ENCODE measurements at places on chromosomes 16 and 17.

GRCh38 chr16:1723450-1724147 is 17.6 kb downstream of the MAPK8IP3 start:
- DNase-seq, result no peak

- no peak for DNase-seq
These were observed 47.9 kb upstream of the MAP3K14 start for GRCh38 chr17:45364531-45365390.

GRCh38 chr17:47238321-47239010 is 15.2 kb upstream of the ITGB3 start:
- DNase-seq, result no peak

DNA sequence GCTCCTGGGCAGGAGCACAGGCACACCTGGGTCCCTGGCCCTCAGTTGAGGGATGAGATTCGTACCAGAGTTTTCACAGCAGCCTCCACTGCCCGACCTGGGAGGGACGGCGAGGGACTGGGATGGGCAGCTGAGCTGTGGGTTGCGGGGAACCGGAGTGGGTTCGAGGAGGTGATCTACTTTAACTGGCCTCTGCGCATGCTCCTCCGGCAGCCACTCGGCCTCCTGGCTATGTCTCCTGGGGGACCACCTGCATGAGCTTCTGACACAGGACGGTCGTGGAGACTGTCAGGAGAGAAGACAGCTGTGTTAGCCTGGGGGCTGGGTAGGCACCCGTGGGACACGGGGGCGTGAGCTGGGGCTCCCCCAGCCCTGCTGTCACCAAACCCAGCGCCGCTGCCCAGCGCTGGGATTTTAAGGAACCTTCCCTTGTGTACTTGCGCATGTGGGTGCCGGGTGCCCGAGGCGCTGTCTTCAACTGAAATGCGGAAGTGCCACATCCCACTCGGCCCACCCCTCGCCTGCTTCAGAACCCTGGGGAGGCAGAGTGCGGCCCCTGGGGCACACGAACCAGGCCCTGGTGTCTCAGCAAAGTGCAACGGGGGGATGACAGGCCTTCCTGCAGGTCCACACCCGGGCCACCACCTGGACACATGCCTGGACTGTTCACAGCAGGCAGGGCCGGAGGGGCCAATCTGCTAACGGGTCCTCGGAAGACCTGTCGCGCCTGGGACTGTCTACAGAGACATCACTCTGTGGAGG is 36.4 kb downstream of the SLC7A5 start:
- DNase-seq, result no peak

DNA sequence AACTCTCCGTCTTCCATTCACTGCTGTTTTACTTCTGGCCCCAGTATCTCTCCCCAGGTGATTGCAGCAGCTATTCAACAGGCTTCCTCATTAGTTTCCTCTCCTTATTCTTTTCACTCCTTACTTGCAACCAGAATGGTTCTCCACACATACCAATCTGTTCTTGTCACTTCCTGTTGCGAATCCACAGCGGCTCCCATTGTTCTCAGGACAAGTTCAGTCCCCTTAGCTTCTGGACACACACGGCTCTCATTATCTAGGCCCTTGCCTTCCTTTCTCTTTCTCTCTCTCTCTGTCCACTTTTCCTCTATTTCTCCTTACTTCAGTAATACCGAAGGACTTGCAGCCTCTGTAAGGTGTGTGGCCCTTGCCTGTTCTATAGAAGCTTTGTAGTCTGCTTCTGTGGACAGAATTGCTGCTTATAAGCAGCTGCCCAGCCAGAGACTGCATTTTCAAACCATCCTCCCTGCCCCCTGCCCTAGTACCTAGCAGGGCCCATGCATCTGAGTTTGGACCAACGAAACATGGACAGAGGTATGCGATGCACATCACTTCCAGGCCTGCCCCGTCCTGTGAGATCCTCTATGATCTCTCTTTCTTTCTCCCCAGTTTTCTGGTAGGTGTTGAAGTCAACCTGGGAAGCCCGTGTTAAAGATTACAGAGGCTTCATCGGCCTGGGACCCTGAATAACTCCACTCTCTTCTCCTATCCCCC is 45.7 kb downstream of the VAT1L start:
- no peak for DNase-seq

DNA sequence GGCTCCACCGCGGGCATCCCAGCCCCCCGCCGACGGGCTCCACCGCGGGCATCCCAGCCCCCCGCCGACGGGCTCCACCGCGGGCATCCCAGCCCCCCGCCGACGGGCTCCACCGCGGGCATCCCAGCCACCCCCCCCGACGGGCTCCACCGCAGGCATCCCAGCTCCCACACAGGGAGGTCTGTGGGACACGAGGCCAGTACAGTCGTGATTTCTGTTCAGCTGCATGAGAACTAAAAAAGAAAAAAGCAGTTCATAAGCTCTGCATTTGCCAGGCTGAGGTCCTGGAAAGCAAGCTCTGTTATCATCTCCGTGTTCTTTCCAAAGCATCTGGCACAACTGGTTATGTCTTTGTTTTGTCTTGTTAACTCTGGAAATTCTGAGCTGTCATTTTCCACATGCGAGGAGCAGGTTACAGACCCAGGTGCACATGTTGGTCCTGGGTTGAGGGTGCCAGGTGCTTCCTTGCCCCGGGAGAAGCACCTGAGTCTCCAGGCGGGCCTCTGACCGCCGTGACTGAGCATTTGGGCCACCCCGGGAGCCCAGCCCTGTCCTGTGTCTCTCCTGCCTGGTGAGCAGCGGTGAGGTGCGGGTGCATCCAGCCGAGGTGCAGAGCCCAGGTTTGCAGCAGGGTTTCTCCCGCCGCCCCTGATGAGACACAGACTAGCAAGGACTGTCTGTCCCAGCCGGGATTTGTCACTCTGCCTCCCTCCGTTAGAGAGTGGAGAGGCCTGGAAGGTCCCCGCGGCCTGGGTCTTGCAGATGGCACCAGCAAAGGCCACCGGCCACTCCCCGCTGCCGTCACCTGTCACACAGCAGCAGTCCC is 9.9 kb upstream of the WFIKKN1 start:
- DNase-seq, result no peak

- DNase-seq, result no peak
These were observed 251.2 kb upstream of the ELAC2 start for GRCh38 chr17:13268791-13269595.
